Uterus (tissue), 4 donors: ENCODE measurements at places on chromosomes 1 and 21.

DNA sequence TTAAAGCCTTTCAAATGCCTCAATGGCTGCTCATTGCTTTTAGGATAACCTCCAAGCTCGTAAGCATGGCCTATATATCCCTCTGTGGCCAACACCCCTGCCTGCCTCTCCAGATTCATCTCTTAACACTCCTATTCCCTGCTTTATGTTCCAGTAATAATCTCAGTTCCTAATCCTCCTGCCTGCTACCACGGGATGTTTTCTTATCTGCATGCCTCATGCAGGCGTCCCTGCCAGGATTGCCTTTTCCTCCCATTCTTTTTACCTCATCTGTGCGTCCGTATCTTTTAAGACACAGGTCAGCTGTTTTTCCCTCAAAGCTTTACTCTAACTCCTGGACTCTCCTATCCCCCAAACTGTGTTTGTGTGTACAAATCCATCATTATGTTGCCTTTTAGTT lies 36.1 kb downstream of the ZBTB40 start:
- no peak for DNase-seq

GRCh38 chr1:159884296-159884695 lies 15.7 kb downstream of the CFAP45 start:
- DNase-seq = no peak

DNA sequence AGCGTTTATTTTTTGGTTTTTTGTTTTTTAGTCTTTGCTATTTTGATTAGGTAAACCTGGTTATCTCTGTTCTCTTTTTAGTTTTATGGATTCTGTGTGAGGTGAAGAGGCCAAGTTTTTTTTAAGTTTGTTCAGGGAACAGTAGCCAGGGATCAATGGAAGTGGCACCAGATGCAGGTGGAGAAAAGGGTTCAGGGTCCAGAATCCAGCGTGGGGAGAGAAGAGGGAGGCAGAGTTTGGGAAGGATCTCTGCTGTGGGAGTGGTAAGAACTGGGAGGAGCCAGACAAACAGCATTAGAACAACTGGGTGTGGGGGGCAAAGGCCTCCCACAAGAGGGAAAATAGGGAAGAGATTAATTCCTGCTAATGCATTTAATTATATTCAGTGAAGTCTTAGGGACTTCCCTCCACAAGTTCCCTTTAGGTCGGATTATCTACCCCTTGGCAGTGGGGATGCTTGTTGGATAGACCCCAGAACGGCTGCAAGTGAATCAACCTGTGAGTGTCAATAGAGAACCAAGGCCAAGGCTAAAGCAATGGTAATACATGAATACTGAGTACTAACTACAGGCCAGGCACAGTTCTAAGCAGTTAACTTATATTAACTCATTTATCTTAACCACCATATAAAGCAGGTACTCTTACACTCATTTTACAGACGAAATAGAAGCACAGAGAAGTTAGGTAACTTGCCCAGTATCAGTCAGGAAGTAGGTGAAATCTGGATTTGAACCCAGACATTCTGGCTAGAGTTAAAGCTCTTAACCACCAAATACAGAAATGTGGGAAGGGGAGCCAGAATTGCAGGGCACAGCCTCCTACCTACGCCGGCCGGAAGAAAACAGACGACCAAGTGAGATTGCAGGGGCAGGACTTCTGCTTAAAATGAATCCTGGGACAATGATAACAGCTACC lies 498 bp downstream of the GNAT2 start:
- no peak for DNase-seq

DNA sequence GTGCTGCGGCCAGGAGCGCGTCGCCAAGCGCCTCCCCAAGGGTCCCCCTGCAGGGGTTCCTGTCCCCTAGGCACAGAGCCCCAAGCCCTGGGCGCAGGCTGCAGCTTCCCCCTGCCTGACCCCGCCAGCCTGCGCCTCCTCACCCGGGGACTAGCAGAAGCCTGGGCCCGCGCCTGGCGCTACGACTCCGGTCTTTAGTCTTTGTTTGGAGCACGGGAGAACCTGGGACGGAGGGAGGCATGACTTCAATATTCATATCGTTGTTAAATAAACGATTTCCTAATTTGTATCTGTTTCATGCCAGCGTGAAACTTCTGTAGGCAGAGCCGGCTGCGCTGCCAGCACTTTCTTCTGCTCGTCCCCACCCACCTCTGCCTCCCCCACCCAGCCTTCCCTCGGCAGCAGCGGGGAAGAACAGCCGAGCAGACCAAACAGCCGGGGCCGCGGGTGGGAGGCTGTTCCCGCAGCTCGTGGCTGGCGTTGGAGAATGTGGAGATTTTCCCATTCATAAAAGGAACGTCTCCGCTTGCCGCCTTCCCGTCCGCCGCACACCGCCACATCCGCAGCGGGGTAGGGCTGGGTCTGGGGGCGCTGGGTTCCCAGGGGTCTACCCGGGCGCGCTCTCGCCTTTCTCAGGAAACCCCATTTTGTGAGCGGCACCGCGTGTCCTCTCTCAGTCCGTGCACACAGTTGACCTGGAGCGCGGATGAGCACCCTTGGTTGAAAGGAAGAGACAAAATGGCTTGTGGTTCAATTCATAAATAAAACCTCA lies 777 bp upstream of the TRIM67 start:
- DNase-seq = no peak

DNA sequence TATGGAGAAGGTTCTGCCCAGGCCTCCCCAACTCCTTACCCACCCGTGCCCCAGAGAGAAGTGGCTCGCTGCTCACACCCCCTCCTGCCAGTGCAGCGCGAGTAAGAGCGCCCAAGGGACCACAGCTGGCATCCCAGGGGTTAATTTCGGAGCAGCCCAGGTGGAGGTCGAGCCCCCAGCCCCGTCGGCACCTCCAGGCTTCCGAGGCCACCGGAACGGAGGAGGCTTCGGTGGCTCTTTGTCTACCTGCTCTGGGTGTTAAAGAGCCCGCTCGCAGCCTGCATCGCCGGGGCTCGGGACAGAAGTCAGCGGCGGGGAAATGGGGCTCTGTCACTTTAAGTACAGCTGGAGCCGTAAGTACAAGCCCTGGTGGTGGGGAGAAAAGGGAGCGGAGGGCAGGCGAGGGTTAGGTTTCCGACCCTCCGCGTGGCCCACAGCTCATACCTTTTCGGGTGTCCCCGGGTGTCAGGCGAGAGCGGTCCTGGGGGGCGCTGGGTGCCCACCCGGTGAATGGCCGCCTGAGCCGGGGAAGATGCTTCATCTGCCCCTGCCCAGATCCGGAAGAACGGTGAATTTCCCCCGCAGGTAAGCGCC lies 89.4 kb upstream of the IPO9 start:
- peak; percentile 52 for DNase-seq
